AG10803 (cell line): ENCODE measurements at places on chromosomes 4 and X.

DNA sequence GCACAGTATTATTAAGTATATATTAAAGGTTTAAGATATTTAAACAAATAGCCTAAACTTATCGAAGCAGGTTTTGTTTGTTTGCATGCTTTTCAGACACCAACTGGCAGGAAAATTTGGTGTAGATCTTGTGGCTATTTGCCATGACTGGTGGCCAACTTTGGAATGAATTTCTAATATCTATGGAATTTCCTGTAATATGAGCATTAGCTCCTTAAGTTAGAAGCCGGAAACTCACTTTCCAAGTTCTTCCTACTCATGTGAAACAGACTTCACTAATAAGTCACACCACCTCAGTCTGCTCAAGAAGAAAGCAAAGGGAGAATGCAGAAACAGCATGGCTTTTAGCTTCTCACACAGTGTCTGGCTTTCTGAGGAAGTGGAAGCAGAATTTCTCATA is 563.9 kb downstream of the GRXCR1 start:
- DNase-seq: peak; percentile 72

GRCh38 chr4:109368661-109369060 is 65.0 kb upstream of the SEC24B start:
- DNase-seq: peak; percentile 25

DNA sequence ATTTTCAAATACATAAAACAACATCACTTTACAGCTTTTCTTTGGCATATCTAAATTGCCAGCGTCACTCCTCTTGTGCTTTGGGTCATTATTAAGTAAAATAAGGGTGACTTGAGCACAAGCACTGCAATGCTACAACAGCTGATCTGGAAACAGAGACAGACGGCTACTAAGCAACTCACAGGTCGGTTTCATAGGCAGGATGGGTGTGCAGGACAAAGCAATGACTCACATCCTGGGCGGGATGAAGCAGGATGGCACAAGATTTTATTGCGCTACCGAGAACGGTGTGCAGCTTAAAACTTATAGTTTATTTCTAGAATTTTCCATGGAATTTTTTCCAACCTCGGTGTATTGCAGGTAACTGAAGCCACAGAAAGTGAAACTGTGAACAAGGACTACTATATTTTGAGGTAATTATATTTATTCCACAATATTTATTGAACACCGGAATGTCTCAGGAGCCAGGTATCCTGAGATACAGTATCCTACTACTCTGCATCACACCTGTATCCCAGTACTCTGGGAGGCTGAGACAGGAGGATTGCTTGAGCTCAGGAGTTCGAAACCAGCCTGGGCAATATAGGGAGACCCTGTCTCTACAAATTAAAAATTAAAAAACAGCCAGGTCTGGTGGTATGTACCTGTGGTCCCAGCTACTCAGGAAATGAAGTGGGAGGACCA is 215.5 kb downstream of the APBB2 start:
- DNase-seq: peak; percentile 49

GRCh38 chr4:54527532-54527931 is 130.2 kb upstream of the KIT start:
- DNase-seq: no peak

- DNase-seq: peak; percentile 18
Observed at GRCh38 chrX:29071525-29072320, 484.5 kb downstream of the IL1RAPL1 start.

- no peak for DNase-seq
Observed at GRCh38 chrX:129787336-129788055, 7.7 kb downstream of the SASH3 start.
